Prostate gland (tissue), 2 donors: ENCODE measurements at places on chromosomes 2 and 18. TPM values are rescaled to one million over a fixed set of nuclear protein-coding genes. Genes with fewer than 3 reads are reported as not detected.
A peak's percentile ranks its signal among the peaks of the same experiment; 100 is the strongest.

ZNF407 gene
- total RNA-seq: 11.7 TPM

REEP1 gene
- total RNA-seq: 6.6 TPM

ANKRD36C gene
- total RNA-seq: 137 TPM

DNMT3A gene
- 8.7 TPM for total RNA-seq

CIB4 gene
- 0.46 TPM for total RNA-seq

TNFAIP6 gene
- not detected for total RNA-seq

SYT4 gene
- 0.14 TPM for total RNA-seq

SCG2 gene
- total RNA-seq: 1.0 TPM

LONRF2 gene
- 20.4 TPM for total RNA-seq

PLGLB2 gene
- total RNA-seq: not detected

TUBB8B gene
- total RNA-seq: 1.0 TPM

GRCh38 chr2:160061944-160062291 is 497 bp downstream of the PLA2R1 start:
- H3K36me3 ChIP-seq: no peaks in the 10 kb centered on the region
- no peaks in the 10 kb centered on the region for H3K4me1 ChIP-seq
- no peaks in the 10 kb centered on the region for H3K27me3 ChIP-seq
- peak overlapping the region; percentile 53 for H3K4me3 ChIP-seq
- no peak for DNase-seq

GRCh38 chr18:6659963-6660725 is 69.4 kb upstream of the ARHGAP28 start:
- H3K27me3 ChIP-seq: no peaks in the 10 kb centered on the region
- H3K27ac ChIP-seq: no peak overlapping the region
- no peak for DNase-seq
- H3K36me3 ChIP-seq: no peaks in the 10 kb centered on the region

GRCh38 chr18:32373995-32374394 is 96.7 kb downstream of the GAREM1 start:
- H3K27me3 ChIP-seq: no peaks in the 10 kb centered on the region
- peak overlapping the region; percentile 79 for H3K27ac ChIP-seq
- DNase-seq: no peak
- no peak overlapping the region for H3K4me3 ChIP-seq
- H3K36me3 ChIP-seq: no peaks in the 10 kb centered on the region

- no peak overlapping the region for H3K4me3 ChIP-seq
- no peaks in the 10 kb centered on the region for H3K4me1 ChIP-seq
- H3K27ac ChIP-seq: no peak overlapping the region
- no peaks in the 10 kb centered on the region for H3K36me3 ChIP-seq
- DNase-seq: no peak
- no peaks in the 10 kb centered on the region for H3K27me3 ChIP-seq
These were observed 84.4 kb downstream of the SESTD1 start for GRCh38 chr2:179180242-179180641.

GRCh38 chr2:36783246-36783645 is 86.7 kb downstream of the VIT start:
- no peak overlapping the region for H3K27ac ChIP-seq
- no peak for DNase-seq
- H3K4me3 ChIP-seq: no peak overlapping the region

GRCh38 chr18:70489986-70490933 is 201.4 kb downstream of the SOCS6 start:
- no peaks in the 10 kb centered on the region for H3K27me3 ChIP-seq
- no peak overlapping the region for H3K4me3 ChIP-seq
- H3K36me3 ChIP-seq: no peaks in the 10 kb centered on the region
- DNase-seq: peak; percentile 28

GRCh38 chr2:56239437-56239836 is 55.6 kb downstream of the CCDC85A start:
- no peak overlapping the region for H3K27ac ChIP-seq
- H3K27me3 ChIP-seq: no peaks in the 10 kb centered on the region
- no peaks in the 10 kb centered on the region for H3K36me3 ChIP-seq
- no peaks in the 10 kb centered on the region for H3K4me1 ChIP-seq

GRCh38 chr18:62105376-62105775 is 81.5 kb downstream of the PIGN start:
- no peak overlapping the region for H3K27ac ChIP-seq
- H3K27me3 ChIP-seq: no peaks in the 10 kb centered on the region
- no peaks in the 10 kb centered on the region for H3K36me3 ChIP-seq
- DNase-seq: no peak

DNA sequence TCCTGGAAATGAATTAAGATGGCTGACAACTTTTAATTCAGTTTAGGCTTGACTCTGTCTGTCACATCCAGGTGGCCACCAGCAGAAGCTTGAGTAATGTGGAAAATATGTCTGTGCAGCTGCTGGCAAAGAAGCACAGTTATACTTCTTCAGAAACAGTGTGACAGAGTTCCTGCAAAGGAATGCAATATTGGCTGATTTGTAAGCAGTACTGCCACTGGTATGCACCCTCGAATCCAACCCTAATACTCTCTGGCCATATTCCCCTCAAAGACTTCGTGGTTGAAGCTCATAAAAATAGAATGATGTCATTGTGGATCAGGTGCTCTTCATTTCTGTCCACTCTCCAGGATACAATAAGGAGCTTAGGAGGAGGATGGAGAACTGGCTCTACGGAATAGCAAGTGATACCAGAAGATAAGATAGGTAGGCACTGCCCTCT is 86.2 kb downstream of the METTL8 start:
- peak overlapping the region; percentile 49 for H3K27ac ChIP-seq
- H3K4me3 ChIP-seq: no peak overlapping the region
- DNase-seq: peak; percentile 22
- H3K27me3 ChIP-seq: no peaks in the 10 kb centered on the region
- H3K4me1 ChIP-seq: peaks cover 8% of the 10 kb centered on the region

DNA sequence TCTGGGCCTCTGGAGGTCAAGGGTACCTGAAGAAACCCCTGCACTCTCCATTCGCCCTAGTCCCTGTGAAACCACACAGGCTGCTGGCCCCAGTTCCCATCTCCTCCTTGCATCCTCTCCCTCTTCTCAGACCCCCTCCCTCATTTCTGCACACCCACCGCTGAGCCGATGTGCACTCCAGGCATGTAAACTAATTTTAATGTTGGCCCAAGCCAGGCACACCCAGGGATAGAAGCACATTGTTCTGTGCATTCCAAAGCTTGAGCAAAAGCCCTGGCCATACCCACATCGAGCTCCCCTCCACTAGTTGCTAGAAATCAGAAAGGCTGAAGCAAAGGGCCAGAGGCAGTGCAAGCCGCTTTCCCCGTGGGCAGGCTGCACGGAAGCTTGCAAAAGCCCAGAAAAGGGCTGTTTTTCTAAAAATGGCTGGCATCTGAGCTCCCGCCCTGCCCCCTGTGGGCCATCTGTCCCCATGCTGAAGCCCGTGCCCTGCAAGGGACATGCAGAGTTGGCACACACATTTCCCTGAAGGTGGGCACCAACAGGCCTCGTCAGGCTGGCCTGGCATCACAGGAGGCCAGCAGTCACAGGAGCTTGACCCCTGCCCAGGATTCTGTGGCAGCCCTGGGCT is 181.6 kb downstream of the SMAD7 start:
- H3K27ac ChIP-seq: no peak overlapping the region
- no peaks in the 10 kb centered on the region for H3K27me3 ChIP-seq
- no peaks in the 10 kb centered on the region for H3K36me3 ChIP-seq
- no peak for DNase-seq
- no peak overlapping the region for H3K4me3 ChIP-seq

GRCh38 chr2:240513549-240514287 is 44.1 kb downstream of the ANKMY1 start:
- H3K27ac ChIP-seq: no peak overlapping the region
- no peaks in the 10 kb centered on the region for H3K36me3 ChIP-seq
- DNase-seq: peak; percentile 65
- no peaks in the 10 kb centered on the region for H3K4me1 ChIP-seq
- H3K27me3 ChIP-seq: no peaks in the 10 kb centered on the region

DNA sequence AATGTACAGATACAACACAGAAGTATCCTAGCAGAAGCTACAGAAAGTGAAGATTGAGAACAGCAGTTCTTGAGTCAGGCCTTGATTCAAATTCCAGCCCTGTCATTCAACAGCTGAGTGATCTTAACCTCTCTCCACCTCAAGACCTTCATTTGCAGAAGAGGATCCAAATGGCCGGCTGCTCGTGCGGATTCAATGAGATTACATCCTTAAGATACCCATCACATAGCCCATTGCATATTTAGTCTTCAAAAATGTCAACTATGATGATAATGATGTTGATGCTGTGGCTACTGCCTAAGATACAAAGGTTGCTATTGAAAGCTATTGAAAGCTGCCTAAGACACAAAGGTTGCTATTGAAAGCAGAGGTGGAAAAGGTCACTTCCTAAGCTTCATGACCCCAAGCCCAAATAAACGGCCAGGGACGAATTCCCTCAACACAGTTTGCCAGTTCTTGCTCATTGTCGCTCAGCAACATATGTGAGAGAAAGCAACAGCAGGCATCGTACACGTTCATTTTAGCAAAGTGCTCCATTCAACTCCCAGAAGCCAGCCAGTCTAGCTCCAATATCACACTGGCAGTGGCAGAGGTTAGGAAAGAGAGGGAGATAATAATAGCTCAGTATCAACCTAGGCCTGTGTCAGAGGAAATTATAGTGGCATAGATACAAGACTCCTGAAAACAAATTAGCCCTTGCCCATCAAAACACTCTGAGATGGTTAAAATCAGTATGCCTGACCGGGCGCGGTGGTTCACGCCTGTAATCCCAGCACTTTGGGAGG is 36.1 kb downstream of the MRPL35 start:
- no peak for DNase-seq
- H3K4me3 ChIP-seq: no peak overlapping the region
- no peak overlapping the region for H3K27ac ChIP-seq
- no peaks in the 10 kb centered on the region for H3K27me3 ChIP-seq

DNA sequence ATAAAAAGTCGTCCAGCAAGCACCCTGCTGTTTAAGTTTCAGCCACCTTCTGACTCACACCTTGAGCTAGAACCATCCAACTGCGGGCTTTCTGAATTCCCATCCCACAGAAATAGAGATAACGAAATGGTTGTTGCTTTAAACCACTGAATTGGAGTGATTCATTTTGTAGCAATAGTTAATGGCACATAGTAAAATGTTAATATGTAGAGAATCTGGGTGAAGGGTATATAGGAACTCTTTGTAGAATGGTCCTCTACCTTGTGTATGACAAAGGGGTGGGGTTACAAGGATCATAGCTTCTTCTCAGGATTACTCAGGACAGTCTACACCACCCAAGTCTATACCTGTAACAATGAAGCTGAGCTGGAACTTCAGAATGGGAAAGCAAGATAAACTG is 2.4 kb upstream of the MAPRE3 start:
- no peaks in the 10 kb centered on the region for H3K27me3 ChIP-seq
- DNase-seq: no peak
- H3K4me1 ChIP-seq: no peaks in the 10 kb centered on the region
- no peak overlapping the region for H3K27ac ChIP-seq

DNA sequence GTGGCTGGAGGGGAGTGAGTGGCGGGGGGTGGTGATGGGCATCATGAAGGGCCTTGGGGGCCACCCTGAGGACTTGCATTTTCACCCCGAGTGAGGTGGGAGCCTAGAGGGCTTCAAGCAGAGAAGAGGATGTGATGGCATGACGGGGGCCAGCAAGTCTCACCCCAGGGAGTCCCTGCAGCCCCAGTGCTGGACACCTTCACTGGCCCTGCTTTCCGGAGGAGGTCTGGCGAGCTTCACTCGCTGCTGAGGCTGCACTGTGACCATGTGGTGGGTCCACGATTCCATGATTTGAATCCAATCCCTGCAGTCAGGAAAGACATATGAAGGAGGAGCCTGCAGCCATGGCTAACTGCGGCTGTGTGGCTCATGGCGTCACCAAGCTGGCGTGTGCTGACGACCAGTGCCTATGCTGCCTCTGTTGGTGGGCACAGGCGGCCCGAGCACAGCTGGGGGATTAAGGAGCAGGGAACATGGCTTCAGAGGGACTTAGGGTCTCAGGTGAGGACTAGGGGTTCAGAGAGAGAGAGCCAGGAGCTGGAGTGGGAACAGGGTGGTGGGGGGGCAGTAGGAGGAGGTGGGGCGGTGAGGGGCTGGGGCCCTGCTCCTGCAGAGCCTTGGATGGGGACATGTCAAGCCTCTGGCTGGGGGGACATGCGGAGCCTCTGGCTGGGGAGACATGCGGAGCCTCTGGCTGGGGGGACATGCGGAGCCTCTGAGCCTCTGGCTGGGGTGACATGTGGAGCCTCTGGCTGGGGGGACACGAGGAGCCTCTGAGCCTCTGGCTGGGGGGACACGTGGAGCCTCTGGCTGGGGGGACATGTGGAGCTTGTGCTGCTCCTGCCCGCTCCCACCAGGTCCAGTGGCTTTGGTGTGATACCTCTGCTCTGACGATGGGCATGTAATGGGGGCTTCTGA is 3.6 kb downstream of the ZAP70 start:
- no peaks in the 10 kb centered on the region for H3K27me3 ChIP-seq
- H3K4me1 ChIP-seq: no peaks in the 10 kb centered on the region
- H3K27ac ChIP-seq: no peak overlapping the region
- H3K36me3 ChIP-seq: no peaks in the 10 kb centered on the region
- DNase-seq: no peak
- no peak overlapping the region for H3K4me3 ChIP-seq

DNA sequence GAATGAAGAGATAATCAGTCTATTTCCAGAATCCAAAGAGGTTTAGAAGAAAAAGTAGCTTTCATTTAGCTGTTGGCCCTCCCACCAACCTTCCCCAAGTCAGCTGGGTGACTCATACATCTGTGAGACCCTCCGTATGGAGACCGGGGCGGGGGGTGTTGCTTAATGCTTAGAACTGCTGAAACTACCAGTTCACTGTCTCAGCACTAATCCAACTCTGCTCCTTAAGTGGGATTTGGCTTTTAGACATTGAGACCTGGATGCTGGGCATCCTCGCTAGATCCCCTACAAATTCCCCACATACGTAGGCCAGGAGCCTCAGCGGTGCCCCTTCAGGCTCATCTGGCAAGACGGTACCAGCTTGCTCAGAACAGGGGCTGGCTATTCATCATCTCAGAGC is at the start of gene SAG:
Gene SAG (plus strand): TSS at position 252 of the 400 bp plus-strand sequence. CDS start 1,374 bp downstream, outside the sequence.
- H3K27me3 ChIP-seq: no peaks in the 10 kb centered on the region
- H3K4me3 ChIP-seq: no peak within 1 kb of the TSS
- DNase-seq: no peak

DNA sequence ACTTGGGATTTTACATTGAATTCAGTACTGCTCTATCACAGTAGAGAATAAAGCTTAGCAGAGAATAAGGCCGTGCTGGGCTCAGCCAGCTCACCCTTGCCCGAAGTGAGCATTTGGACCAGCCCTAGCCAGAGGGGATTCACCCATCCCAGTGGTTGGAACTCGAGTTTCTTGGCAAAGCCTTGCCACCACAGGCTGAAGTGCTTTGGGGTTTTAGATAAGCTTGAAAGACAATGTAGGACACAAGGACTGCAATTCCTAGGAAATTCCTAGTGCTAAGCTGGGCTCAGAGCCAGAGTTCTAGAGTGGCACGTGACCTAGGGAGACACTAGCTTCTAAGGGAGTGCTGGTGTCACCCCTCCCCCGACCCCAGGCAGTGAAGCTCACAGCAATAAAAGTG is 28.0 kb downstream of the SERPINB11 start:
- peaks cover 4% of the 10 kb centered on the region for H3K4me1 ChIP-seq
- no peaks in the 10 kb centered on the region for H3K36me3 ChIP-seq

GRCh38 chr2:117771969-117772630 is 42.4 kb upstream of the DDX18 start:
- no peak overlapping the region for H3K27ac ChIP-seq
- DNase-seq: no peak
- H3K36me3 ChIP-seq: no peaks in the 10 kb centered on the region
- no peak overlapping the region for H3K4me3 ChIP-seq
- H3K27me3 ChIP-seq: no peaks in the 10 kb centered on the region
